Right kidney (tissue), 9 donors: ENCODE measurements at places on chromosomes 16 and 17.

GRCh38 chr16:56889206-56889605, 24.2 kb downstream of the SLC12A3 start:
- no peak for DNase-seq

GRCh38 chr16:84246679-84247077, 6.9 kb upstream of the KCNG4 start:
- DNase-seq: no peak

DNA sequence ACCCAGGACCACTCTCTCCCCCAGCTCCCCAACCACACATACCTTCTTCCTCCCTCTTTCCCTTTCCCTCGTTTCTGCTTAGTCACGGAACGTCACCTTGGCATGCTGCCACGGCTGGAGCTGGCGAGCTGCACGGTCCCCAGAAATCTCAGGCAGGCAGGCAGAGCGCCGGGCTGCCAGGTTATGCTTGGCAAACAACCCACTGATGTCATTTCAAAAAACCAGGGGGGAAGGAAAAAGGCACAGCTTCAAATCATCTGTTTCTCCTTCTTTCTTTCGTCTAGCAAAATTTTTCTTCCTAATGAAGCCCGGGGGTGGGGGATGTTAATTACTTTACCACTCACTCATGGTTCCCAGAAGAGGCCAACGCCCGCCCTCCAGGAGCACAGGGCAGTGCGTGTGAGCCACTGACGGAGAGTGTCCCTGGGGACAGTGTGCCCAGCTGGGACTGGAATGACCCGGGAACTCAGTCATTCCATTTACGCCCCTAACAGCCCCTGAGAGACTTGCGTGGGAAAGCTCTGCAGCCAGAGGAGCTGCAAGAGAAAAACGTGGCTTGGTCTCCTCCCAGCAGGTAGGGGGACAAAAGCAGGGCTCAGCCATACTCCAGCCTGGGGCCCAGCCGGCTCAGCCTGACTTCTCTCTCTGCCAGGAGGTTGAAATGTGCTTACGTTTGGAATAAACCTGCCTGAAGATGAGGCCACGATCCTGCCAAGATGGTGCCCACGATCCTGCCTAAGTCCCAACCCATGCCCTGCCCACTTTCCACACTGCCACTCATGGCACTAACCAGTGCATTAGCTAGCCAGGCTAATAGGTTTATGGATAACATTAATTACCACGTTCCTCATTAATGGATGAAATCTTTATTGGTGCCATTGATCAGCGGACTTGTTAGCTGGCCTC, 198.9 kb downstream of the ZFHX3 start:
- peak; percentile 72 for DNase-seq

- DNase-seq: no peak
Measured at GRCh38 chr17:56896217-56896967, 17.5 kb downstream of the TRIM25 start.

DNA sequence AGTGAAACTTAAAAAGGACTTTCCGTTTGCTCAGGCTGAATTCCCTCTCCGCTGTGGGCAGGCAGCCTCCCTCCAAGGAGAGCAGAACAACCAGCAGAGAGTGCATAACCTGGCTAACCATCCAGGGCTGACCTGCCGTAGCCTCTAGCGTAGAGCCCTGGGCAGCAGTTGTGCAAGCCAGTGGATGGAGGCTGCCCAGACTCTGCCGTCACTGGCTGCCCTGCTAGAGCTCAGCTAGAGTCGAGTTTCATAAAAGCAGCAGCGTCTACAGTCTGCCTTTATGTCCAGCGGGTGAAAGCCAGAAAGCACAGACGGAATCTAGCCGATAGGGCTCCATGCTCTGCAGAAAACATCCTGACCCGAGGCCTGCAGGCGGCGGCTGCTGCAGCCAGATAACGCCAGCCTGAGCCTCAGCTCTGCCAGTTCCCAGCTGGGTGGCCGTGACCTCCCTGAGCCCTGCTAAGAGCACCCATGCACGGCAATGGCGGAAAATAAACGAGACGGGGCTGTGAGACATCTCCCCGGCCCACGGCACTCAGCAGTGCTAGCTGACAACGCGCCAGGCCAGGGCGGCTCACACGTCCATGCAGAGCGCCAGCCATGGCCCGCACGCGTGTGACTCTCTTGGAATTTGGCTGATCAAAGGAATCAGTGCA, 231.3 kb downstream of the ENGASE start:
- DNase-seq: peak; percentile 66

DNA sequence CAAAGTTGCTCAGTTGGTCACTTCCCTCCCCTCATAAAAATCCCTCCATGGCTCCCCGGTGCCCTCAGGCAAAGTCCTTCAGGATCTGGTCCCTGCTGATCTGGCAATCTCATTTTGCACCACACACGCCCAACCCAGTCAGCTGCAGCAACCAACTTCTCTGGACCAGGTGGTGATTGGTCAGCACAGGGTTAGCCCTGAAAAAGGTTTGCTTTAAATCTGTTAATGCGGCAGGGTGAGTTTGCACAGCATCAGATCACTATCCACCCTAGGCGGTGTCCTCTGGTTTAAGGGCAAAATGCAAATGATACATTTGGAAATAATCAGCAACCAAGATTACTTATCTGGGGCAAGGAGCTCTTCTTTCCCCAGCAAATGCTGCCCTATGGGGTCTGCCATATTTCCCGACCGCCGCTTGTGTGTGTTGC, 42.9 kb upstream of the TNRC6C start:
- no peak for DNase-seq

- no peak for DNase-seq
Measured at GRCh38 chr17:78450696-78451345, 72.4 kb downstream of the PGS1 start.

- no peak for DNase-seq
Measured at GRCh38 chr17:65170839-65171238, 33.7 kb downstream of the RGS9 start.

DNA sequence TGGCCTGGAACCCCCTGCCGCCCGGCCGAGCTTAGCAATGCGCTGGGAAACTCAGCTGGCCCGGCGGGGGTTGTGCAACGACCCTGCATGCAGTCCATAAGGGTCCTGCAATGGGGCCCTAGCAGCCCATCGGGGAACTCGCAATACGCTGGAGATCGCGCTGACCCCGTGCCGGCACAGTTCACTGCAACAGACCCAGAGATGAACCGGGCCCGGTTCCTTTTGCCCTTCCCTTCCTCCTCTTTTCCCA, 375 bp downstream of the SLC25A11 start:
- DNase-seq: no peak

GRCh38 chr16:1929105-1929504, 10.9 kb upstream of the HS3ST6 start:
- no peak for DNase-seq

DNA sequence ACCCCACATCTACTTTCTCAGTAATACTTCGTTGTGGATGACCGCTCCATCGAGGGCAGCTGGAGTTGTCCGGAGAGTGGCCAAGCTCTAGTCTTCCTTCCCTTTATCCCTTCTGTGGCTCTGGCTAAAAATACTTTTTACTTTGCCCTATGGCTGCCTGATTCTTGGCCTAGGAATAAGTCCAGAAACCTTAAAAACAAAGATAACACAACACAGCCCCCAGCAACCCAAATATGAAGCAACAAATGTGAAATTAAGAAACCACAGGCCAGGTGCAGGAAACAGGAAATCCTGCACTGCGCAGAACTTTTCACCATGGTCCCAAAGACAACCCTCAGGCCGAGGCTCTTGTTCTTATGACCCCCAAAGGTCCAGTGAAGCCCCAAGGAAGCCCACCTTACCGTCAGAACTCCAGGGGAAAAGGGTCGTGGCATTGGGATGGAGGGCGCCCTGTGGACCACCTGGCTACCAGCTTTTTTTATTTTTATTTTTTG, 26.0 kb downstream of the TK2 start:
- DNase-seq: no peak

DNA sequence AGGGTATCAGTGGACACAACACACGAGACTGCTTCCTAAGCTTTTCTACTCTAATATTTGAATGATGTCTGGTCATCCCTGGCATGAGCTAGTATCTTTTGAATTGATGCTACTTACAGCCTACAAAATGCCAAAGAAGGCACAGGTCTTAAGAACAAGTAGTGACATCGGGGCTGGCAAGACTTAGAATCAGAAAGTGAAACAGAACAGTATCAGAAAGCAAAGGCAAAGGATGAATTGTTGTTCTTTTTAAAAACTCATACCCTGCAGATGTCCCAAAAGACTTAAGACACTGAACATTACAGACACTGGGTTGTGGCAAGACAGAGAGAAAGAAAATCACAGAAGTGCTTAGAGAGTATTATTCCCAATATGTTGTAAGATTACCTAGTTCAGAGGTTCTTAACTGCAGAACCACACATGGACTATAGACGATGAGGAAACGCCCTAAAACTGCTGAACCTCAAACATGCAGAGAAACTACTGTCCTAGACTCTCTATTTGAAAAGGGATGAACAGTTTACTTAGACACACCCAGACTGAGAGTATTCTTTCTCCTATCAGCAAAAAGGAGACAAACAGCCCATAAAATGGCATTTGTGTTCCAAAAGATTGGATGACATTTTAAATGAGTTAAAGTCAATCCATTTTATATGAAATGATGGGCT, 12.5 kb downstream of the ZNF19 start:
- no peak for DNase-seq

DNA sequence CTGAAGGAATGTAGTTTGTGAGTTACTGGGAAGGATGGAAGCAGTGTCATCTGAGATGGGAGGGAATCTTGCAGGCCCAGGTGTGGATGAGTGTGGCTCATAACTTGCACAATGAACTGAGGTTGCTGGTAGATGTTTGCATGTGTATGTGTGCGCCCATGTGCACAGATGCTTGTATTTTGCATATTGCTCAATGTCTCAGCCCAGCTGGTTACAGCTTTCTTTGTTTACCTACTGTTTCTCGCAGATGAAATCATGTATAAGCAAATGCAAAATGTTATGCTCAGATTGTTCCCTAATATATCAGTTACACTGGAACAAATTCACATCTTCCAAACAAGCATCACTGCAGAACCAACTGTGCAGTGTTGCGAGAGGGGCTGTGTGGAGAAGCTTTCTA, 452.2 kb upstream of the EEF2KMT start:
- no peak for DNase-seq

- DNase-seq: no peak
Measured at GRCh38 chr16:30365200-30365599, 5.1 kb downstream of the TBC1D10B start.

DNA sequence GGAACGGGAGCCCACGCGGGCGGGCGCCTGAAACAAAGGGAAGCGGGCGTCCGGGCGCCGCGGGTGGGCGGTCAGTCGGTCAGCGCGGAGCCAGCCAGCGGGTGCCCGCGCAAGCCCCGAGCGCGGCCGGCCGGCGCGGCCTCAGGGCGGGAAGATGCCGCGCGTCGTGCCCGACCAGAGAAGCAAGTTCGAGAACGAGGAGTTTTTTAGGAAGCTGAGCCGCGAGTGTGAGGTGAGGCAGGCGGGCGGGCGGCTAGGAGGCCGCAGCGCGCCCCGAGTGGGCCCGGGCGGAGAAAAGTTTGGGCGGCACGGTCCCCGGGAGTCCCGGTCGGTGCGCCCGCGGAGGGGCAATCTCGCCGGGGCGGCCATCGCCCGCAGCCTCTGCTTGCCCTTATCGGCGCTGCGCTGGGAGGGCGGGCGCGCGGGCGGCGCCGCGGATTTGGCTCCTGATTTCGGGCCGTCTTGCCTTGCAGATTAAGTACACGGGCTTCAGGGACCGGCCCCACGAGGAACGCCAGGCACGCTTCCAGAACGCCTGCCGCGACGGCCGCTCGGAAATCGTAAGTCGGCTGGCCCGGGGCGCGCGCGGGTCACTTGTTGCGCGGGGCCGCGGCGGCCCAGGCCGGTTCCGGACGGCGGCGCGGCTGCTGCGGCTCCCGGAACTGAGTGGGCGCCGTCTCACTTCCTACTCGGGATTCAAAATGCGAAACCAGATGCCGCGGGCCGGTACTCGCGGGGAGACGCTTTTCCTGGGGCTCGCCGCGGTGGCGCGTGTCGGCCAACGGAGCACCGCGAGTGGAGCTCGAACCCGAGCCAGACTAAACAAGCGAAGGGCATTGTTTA, 526 bp downstream of the CBFB start:
- DNase-seq: peak; percentile 92

- DNase-seq: no peak
Measured at GRCh38 chr16:52491216-52491615, 55.7 kb downstream of the TOX3 start.

GRCh38 chr17:42608305-42609181, 631 bp downstream of the RETREG3 start:
- no peak for DNase-seq

- no peak for DNase-seq
Measured at GRCh38 chr17:57349541-57350247, 93.4 kb downstream of the MSI2 start.
